ENCODE measurements at places on chromosomes 4 and X. TPM values are rescaled to one million over a fixed set of nuclear protein-coding genes. Genes with fewer than 3 reads are reported as not detected.

GRCh38 chr4:95572304-95572991 lies 23.7 kb upstream of the UNC5C start:
- peak; percentile 71 for DNase-seq

DNA sequence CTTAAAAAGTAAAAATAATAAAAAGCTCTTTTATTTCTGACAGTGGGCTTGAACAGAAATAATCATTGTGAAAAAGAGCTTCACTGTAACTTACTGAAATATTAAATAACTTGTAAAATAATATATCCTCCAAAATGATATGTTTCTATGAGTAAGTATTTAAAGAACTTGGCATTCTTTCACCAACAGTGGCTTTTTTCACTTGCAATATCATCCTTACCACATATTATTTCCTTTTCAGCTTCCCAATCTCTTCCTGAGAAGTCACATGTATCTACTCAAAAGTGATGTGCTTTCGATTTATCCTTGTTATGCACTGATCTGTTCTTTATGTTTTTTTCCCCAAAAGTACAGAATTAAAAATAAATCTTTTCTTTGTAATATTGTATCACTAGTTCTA lies 2.2 kb upstream of the PCDH18 start:
- no peak for DNase-seq

DNA sequence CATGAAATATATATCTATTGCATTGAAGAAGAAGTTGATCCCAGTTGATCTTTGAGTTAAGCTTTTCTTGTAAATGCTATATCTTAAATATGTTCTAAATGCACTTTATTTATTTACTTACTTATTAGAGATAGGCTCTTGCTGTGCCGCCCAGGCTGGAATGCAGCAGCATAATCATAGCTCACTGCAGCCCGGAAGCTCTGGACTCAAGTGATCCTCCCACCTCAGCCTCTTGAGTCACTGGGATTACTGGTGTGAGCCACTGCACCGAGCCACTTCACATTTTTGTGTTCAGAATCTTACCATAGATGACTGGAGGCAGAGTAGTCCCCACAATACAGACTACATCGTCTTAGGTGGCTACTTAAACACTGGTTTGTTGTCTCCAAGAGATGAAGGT lies 324.3 kb upstream of the SLIT2 start:
- no peak for DNase-seq

ETDB gene
- not detected for total RNA-seq

- peak; percentile 56 for DNase-seq
Measured at GRCh38 chr4:158817562-158818296, 48.9 kb downstream of the FNIP2 start.

GLRA2 gene
- total RNA-seq = not detected

GRCh38 chr4:7189066-7189465 lies 3.3 kb upstream of the SORCS2 start:
- no peak for DNase-seq

Data from SK-MEL-5 (cell line).